ENCODE measurements at places on chromosomes 11 and 22.
A peak's percentile ranks its signal among the peaks of the same experiment; 100 is the strongest.

DNA sequence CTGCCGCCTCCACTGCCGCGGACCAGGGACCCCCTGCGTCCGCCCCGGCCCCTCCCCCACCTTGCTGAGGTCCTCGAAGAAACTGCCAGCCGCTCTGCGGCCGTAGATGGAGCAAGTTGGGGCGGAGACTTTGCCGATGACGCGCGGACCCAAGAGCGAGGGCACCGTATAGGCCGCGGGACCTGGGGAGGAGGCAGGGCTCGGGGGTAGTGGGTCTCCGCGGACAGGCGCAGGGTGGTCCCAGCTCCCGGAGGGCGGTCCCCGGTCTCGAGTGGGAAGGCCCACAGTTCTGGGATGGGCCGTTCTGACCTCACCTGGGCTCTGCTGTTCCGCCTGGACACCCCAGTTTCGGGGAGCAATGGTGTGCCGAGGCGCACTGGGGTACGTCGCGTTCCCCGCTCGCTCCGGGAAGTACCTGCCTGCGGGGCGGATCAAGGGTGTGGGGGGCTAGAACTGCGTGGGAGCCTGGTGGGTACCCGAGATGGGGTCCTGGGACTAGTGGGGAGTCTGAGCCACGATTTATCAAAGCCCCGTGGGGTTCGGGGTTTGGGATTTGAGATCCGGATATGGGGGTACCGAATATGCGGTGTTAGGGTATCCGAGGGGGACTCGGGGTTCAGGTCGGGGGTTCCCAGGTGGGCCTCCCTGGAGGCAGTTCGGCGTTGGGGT, 1.2 kb upstream of the TYMP start:
- DNase-seq = no peak

DNA sequence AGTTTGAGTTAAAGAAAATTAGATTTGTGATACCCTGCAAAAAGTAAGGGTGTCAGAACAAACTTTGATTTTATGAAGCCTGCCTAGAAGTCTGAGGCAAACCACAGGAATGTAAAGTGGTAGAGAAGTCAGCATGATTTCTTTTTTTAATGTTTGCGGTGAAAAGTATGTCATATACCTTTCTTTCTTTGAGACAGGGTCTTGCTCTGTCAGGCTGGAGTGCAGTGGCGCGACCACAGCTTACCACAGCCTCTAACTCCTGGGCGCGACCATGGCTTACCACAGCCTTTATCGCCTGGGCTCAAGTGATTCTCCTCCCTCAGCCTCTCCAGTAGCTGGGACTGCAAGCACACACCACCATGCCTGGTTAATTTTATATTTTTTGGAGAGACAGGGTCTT, 4.7 kb downstream of the API5 start:
- no peak for DNase-seq

- peak; percentile 12 for DNase-seq
Measured at GRCh38 chr11:125402435-125402834, 93.6 kb downstream of the FEZ1 start.

- DNase-seq = no peak
Measured at GRCh38 chr22:43273902-43274484, 69.2 kb downstream of the SCUBE1 start.

DNA sequence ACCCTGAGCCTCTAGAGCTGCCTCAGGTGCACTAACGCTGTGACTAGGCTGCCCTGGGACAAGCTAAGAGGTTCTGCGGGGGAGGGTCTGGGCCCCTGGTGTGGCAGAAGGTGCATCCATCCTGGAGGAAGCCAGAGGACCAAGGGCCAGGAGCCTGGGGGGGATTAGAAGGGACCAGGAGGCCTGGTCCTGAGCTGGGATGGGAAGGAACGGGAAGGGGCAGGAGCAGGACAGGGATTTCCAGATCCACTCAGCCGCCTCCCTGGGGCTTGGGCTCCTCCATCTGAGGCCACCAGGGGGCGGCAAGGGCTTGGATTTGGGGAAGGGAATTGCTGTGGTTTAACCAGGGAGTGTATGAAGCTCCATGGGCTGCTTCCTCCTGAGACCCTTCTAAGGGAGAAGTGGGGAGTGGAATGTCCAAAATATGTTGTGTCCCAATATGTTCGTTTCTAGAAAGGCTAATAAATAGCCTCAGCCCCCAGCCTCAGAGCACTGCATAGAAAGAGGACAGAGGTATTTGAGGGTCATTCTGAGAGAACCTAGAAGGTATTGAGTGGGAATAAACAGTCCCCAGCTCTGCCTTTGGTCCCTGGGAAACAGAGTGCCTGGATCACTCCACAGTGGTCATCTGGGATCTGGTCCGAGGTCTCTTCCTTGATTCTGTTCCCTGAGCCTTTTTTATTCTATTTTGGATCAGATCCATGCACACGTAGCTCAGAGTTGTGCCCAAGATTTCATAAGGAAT, 17.4 kb upstream of the PRAME start:
- DNase-seq = no peak

GRCh38 chr11:61171907-61172306, 10.7 kb upstream of the VPS37C start:
- DNase-seq = no peak

GRCh38 chr11:47020793-47021526, 84.4 kb downstream of the CSTPP1 start:
- DNase-seq = no peak

Measured in BJ (cell line).